ENCODE measurements at places on chromosomes 5 and 9. TPM values are rescaled to one million over a fixed set of nuclear protein-coding genes. Genes with fewer than 3 reads are reported as not detected.

GRCh38 chr5:66949066-66949465, 247.5 kb downstream of the CD180 start:
- no peak for DNase-seq
- no peaks in the 10 kb centered on the region for H3K27me3 ChIP-seq
- no peak overlapping the region for H3K4me3 ChIP-seq

The WNT8A gene
- total RNA-seq = not detected

The BTNL3 gene
- not detected for total RNA-seq

- no peak overlapping the region for H3K27ac ChIP-seq
- no peaks in the 10 kb centered on the region for H3K27me3 ChIP-seq
- H3K4me1 ChIP-seq = no peaks in the 10 kb centered on the region
- peaks cover 4% of the 10 kb centered on the region for H3K36me3 ChIP-seq
- H3K4me3 ChIP-seq = no peak overlapping the region
- DNase-seq = peak; percentile 74
Measured at GRCh38 chr5:72210888-72211678, 103.8 kb downstream of the MAP1B start.

GRCh38 chr5:122377026-122377425, 65.0 kb downstream of the SNCAIP start:
- H3K4me1 ChIP-seq = peaks cover 3% of the 10 kb centered on the region
- DNase-seq = peak; percentile 78
- H3K27me3 ChIP-seq = no peaks in the 10 kb centered on the region
- no peak overlapping the region for H3K27ac ChIP-seq
- H3K36me3 ChIP-seq = no peaks in the 10 kb centered on the region

DNA sequence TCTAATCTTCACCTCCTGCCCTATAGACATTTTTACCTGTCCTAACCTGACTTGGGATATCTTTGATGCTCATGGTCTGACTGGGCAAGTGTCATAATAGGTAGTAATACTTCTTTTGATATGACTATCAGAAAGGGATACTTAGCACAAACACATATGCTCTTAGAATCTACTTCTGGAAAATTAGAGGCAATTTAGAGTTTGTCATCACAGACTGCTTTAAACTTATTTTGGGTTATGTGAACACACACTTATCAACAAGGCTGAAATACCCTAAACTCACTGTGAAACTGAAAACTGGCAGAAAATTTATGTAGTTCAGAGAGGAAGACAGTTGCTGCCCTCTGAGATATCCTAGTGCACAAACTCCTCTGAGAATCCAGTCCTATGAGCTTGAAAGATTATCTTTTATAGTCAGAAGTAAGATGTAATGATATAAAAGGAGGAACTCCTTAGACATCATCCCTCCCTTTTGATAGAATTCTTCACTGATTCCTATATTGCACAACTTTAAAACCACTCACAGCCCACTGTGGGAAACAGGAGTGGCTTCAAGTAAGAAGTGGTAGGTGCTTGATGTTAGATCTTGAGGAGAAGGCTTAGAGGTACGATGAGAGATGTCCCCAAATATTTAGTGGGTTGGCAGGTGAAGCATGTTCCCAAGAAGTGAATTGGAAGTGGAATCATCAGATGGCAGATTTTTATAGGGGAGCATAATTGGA, 273.3 kb downstream of the MAN2A1 start:
- no peaks in the 10 kb centered on the region for H3K36me3 ChIP-seq
- peaks cover 96% of the 10 kb centered on the region for H3K27me3 ChIP-seq
- DNase-seq = no peak
- no peak overlapping the region for H3K27ac ChIP-seq

GRCh38 chr5:50302815-50303490, 138.1 kb downstream of the EMB start:
- DNase-seq = no peak
- no peaks in the 10 kb centered on the region for H3K36me3 ChIP-seq
- no peaks in the 10 kb centered on the region for H3K4me1 ChIP-seq
- no peak overlapping the region for H3K4me3 ChIP-seq

The IL33 gene
- total RNA-seq = not detected

The CA9 gene
- total RNA-seq = 2.4 TPM

The PAX5 gene
- total RNA-seq = not detected

DNA sequence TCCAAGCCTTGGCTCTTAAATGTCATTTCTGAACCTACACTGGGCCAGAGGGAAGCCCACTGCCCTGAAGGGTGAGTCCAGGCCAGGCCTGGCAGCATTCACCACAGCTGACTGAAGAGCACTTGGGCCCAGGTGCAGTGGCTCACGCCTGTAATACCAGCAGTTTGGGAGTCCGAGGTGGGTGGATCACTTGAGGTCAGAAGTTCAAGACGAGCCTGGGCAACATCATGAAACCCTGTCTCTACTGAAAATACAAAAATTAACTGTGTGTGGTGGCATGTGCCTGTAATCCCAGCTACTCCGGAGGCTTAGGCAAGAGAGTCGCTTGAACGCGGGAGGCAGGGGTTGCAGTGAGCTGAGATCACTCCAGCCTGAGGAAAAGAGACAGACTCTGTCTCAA, 5.1 kb downstream of the CCIN start:
- DNase-seq = no peak
- H3K4me1 ChIP-seq = no peaks in the 10 kb centered on the region
- H3K4me3 ChIP-seq = no peak overlapping the region
- H3K27me3 ChIP-seq = no peaks in the 10 kb centered on the region
- no peak overlapping the region for H3K27ac ChIP-seq

DNA sequence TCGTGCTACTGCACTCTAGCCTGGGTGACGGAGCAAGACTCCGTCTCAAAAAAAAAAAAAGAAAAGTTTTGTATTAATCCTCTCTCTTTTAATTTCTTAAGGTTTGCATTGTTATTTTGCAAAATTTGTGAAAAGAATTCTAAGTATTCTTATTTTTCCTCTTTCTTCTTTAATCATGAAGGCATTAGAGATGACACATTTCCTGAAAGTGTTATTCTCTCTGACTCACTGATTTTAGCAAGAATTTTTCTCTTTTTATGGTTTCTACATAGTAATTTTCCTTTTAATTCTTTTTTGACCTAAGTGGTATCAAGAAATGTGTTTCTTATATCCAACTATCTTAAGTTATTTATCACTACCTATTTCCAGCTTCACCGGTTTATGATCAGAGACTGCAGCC, 78.0 kb downstream of the NSUN2 start:
- no peaks in the 10 kb centered on the region for H3K4me1 ChIP-seq
- H3K36me3 ChIP-seq = no peaks in the 10 kb centered on the region
- H3K27ac ChIP-seq = no peak overlapping the region
- H3K4me3 ChIP-seq = no peak overlapping the region
- no peaks in the 10 kb centered on the region for H3K27me3 ChIP-seq

DNA sequence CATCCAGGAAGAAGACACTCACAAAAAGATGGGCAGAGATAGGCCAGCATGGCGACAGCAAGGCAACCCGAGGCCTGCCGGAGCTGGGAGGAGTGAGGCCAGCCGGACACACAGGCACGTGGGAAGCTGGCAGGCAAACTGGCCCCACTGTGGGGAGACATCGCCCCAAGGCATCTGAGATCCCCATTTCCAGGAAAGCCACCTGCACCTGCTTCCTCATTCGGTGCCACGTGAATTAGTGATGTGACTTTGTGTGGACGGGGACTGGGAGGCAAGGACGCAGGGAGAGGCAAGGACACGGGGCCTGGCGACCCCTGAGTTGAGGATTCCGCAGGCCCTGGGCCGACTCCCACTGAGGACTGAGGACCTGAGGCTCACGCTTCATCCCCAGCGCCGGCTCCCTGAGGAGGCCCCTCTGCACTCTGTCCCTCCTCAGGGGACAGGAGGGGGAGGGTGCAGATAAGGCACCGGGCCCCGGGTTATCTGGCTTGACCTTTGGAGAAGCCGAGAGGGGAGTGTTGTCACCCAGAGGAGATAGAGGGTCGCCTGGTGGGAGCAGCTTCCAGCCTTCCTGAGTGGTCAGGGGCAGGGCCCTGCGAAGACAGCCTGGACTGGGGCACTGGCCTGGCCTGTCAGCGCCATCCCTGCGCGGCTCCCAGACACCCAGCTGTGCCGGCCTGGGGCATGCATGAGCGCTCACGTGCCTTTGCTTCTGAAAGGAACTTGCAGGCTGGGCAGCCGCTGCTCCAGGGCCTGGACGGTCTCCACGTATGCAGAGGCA, 39.7 kb downstream of the NDUFS6 start:
- peak; percentile 98 for DNase-seq
- H3K36me3 ChIP-seq = no peaks in the 10 kb centered on the region
- H3K27me3 ChIP-seq = no peaks in the 10 kb centered on the region
- peaks cover 57% of the 10 kb centered on the region for H3K4me1 ChIP-seq
- peak overlapping the region; percentile 100 for H3K27ac ChIP-seq

The ABO gene
- 0.04 TPM for total RNA-seq

GRCh38 chr5:179139936-179140235, 79.7 kb downstream of the ZNF354C start:
- no peak overlapping the region for H3K27ac ChIP-seq
- H3K4me3 ChIP-seq = no peak overlapping the region
- no peak for DNase-seq
- no peaks in the 10 kb centered on the region for H3K27me3 ChIP-seq

DNA sequence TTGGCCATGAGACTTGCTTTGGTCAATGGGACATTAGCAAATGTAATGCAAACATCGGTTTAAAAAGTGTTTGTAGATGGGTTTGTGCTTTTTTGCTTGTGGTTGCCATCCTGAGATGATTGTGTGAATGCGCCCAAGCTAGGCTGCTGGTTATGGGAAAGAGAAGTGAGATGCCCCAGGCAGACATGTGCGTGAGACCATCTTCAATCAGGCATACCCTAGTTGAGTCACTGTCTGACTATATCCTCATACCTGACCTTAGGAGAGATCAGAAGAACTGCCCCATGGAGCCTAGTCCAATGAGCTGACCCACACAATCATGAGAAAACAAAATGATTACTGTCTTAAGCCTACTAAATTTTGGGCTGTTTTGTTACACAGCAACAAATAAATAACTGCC, 36.8 kb upstream of the ZNF608 start:
- no peaks in the 10 kb centered on the region for H3K27me3 ChIP-seq
- DNase-seq = no peak
- H3K27ac ChIP-seq = no peak overlapping the region
- no peak overlapping the region for H3K4me3 ChIP-seq
- no peaks in the 10 kb centered on the region for H3K4me1 ChIP-seq

The SLC36A2 gene
- not detected for total RNA-seq

DNA sequence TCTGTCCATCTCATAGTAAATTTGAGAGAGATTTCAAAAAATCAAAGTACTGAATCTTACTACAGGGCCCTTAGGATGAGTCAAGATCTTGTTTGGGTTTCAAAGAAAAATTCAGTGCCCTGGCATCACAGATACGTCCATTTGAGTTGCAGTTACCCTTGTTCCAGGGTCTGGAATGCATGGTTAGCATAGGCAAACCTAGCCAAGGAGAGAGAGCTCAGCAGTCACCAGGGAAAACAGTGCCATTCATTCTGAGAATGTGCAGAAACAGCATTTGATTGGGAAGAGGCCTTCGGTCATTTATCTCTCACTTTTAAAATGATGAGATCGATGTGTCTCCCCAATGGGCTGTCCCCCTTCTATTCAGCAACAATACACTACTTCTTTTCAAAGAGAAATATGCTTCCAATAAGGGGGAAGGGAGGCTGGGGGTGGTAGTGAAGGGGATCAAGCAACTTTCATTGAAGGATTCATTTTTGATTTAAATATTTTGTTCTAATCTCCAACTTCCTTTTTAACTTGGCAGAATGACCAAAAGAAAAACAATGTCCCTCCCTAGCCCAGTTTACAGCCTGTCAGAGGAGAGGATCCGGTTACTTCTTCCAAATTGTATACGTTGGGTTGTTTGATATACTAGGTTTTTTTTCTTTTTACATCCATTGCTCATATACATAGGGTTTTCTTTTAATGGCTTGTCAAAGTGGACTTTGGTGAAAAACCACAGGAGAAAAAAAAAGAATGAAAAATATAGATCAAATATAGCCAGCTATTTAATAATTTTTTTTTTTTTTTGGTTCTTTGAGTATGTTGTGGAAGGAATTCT, 491.1 kb downstream of the CCDC171 start:
- H3K27me3 ChIP-seq = no peaks in the 10 kb centered on the region
- H3K36me3 ChIP-seq = no peaks in the 10 kb centered on the region
- peaks cover 8% of the 10 kb centered on the region for H3K4me1 ChIP-seq
- H3K27ac ChIP-seq = no peak overlapping the region

DNA sequence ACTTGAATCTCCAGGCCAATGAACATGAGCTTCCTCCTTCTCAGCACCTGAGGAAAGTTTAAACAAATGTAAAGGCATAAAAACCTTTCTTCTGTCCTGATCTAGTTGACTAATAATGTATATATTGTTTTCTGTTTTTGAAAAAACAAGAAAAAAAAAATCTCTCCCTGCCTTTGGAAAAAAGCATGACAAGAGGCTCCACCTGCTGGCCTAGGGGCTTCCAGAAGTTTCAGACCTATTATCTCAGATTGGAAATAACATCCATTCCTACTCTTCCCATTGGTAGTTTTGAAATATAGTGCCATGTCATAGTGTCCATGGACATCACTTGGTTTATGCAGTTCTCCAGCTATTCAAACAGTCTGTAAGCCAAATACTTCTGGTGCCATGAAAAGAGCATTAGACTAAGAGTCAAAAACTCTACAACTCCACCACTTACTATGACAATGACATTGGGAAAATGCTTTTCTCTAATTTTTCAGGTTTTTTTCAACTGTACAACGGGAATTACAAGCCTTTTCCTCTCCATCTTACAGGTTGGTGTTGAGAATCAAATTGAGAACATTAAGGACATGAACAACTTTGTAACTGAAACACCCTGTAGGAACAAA, 409.6 kb upstream of the MPDZ start:
- no peak overlapping the region for H3K27ac ChIP-seq
- no peaks in the 10 kb centered on the region for H3K36me3 ChIP-seq
- H3K4me1 ChIP-seq = no peaks in the 10 kb centered on the region

DNA sequence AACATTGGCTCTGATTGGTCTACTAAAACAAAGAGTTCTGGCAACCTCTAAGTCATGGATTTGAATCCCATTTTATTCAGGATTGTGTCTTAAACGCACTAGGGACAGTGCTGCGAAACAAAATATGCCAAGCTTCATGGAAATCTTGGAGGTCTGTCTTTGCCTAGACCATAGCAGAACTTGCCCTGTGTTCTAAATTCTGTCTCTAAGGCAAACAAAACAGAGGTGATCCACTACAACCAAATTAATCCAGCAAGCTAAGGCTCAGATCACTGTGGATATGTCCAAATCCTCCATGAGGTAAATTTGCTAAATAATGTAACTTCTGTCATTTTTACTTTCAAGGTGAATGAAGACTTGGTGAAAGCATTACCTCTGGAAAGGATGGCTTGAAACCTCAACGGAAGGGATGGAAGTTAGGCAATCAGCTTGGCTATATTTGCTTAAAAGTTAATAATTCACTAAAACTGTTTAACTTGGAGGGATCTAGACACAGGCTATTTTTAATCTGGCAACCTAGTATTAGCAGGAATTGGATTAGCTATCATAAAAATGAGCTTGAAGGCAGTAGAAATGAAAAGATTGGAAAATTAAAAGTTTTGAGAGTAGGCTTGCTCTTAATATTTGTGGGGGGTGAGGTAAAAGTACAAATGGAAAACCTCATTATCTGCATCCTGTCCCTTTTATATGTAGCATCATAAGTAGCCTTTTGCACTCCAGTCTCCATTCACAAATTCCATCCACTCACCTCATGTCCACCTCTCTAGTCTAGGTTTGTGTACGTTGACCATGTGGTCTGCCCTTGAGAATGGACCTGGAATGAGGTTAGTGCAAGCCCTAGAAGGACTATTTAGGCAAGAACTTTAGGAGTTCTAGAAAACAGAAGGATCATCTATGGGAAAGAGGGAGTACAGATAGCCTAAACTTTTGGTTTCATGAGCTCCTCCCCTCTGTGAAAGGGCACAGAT, 176.2 kb downstream of the SMC2 start:
- no peak for DNase-seq
- no peak overlapping the region for H3K4me3 ChIP-seq
- no peak overlapping the region for H3K27ac ChIP-seq

The TPPP gene
- total RNA-seq = 7.7 TPM
